Small intestine (tissue), 16 donors: ENCODE measurements at places on chromosomes 11 and 22. TPM values are rescaled to one million over a fixed set of nuclear protein-coding genes. Genes with fewer than 3 reads are reported as not detected.
A peak's percentile ranks its signal among the peaks of the same experiment; 100 is the strongest.

Gene RIMBP3C
- 0.04 TPM for polyA plus RNA-seq

GRCh38 chr22:46070803-46071450, 79.4 kb upstream of the PPARA start:
- no peaks in the 10 kb centered on the region for H3K27me3 ChIP-seq
- H3K4me3 ChIP-seq = peak overlapping the region; percentile 75
- no peak for DNase-seq
- H3K36me3 ChIP-seq = no peaks in the 10 kb centered on the region

GRCh38 chr11:9473408-9473807, 12.6 kb downstream of the ZNF143 start:
- H3K27me3 ChIP-seq = no peaks in the 10 kb centered on the region
- H3K4me1 ChIP-seq = no peaks in the 10 kb centered on the region
- H3K36me3 ChIP-seq = peaks cover 12% of the 10 kb centered on the region
- no peak for DNase-seq
- H3K4me3 ChIP-seq = no peak overlapping the region

DNA sequence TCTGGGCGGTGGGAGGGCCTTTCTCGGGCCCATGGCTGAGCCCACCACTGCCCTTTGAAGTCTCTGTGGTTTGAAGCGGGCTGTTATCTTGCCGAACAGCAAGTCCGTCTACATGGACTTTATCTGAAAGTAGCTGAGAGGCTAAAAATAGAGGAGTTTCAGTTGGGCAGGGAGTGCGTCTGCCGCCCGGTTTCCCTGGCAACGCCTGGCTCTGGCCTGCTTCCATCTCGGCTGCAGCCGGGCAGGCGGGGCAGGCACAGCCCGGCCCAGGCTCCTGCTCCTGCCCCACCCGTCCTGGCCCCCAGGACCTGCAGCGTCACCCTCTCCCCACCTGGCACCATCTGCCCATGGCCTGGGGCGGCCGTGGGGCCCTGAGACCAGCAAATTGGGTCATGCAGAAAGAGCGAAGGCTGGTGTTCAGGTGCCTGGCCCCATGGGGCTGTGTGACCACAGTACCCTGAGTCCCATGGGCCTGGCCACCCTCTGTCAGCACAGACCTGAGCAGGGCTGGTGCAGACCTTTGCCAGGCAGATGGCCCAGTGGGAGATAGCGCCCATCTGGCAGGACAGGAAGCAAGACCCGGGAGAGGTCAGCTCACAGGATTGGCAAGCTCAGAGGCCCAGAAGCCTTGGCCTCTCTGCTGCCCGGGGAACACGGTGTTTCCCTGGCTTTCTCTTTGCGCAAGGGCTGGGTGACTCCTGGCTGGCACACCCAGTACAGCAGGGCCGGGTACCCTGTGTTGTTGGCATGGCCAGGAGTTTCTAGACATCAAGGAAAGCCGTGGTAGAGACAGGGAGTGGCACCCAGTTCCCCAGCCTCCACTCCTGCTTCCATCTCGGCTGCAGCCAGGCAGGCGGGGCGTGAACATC, 79.1 kb upstream of the KCNQ1OT1 start:
- H3K36me3 ChIP-seq = no peaks in the 10 kb centered on the region
- no peak overlapping the region for H3K4me3 ChIP-seq
- peak overlapping the region; percentile 90 for H3K27ac ChIP-seq
- no peaks in the 10 kb centered on the region for H3K27me3 ChIP-seq

DNA sequence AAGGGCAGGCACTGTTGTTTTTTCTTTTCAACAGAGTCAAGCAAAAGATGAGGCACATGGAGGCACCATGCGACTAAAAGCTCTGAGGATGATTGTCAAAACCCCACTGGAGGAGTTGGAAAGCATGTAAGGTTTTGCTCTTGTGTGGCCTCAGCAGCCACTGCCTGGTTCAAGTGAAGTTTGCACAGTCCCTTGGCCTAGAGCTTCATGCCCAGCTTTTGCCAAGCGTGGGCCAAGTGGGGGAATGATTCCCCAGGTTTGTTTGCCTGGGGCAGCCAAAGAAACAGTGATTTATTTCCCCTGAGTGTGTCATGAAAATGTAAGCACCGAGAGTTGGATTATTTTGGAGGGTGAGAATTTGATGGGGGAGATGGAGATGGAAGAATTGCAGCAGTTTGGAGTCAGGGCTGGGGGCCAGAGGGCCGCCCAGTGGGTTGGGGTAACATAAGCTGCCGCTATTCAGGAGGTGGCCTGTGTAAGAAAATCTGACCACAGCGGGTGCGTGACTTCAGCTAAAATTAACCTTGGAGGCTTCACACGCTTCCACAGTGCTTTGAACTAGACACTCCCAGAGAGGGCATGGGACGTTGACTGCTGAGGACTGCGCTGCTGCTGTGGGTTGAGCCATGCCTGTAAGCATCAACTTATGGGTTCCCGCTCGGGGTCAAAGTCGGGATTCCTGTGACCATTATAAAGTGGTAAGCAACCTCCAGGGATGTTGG, 100.7 kb downstream of the NAV2 start:
- H3K36me3 ChIP-seq = no peaks in the 10 kb centered on the region
- no peak overlapping the region for H3K27ac ChIP-seq
- no peak for DNase-seq
- no peaks in the 10 kb centered on the region for H3K4me1 ChIP-seq

- H3K27me3 ChIP-seq = no peaks in the 10 kb centered on the region
- DNase-seq = no peak
- H3K36me3 ChIP-seq = no peaks in the 10 kb centered on the region
Measured at GRCh38 chr22:38886333-38886732, 14.3 kb upstream of the CBX6 start.

DNA sequence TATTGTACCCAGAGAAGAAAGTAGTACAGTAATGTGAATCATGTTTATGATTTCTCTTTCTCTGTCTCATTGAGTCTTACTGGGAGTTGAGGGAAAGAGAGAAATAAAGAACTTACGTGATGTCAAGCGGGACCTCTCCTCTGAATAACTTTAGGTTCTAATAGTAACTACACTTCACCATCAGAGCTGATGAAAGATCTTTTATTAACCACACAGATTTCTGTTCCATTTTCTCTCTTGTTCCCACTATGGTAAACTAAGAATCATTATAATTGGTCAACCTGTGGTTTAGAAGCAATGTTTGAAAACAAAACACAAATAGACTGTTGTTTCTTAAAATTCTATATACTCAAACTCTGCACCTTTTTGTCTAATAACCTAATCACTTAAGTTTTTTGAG, 142.3 kb downstream of the ELP4 start:
- no peaks in the 10 kb centered on the region for H3K27me3 ChIP-seq
- no peak for DNase-seq
- H3K4me1 ChIP-seq = no peaks in the 10 kb centered on the region
- H3K27ac ChIP-seq = no peak overlapping the region
- H3K4me3 ChIP-seq = no peak overlapping the region
- no peaks in the 10 kb centered on the region for H3K36me3 ChIP-seq

Gene ART1
- not detected for polyA plus RNA-seq

DNA sequence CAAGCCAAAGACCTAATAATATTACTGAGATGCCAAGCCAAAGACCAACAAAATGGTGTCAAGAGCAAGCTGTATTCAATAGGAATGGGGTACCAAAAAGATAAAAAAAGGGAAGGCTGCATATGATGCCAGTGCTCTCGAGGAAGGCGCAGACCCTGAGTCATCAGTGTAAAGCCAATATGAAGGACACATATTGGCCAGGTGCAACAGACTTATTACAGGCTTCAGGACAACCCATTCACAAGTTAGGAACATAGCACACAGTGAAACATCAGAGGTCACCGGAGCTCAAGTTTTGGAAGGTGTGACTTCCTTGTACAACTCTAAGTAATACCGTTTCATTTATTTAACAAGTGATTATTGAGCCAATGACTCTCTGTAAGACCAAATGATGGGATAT, 58.1 kb downstream of the AMBRA1 start:
- H3K36me3 ChIP-seq = no peaks in the 10 kb centered on the region
- H3K4me1 ChIP-seq = no peaks in the 10 kb centered on the region
- H3K27ac ChIP-seq = no peak overlapping the region
- no peak for DNase-seq
- no peak overlapping the region for H3K4me3 ChIP-seq

DNA sequence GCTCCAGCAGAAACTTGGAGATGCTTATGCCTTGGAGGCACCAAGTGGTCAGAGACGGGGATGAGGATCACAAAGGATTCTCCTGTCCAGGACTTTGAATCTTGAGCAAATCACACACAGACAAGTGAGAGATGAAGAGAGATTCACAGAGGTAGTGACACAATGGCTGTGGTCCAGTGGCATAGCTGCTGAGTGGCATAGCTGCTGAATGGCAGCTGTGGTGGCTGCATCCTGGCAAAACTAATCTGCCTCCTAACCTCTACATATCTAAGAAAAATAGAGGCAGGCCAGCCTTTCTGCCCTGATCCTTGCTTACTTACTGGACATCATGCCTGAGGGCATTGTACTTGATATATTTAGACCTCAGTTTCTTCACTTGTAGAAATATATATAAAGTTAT, 102.6 kb downstream of the CD44 start:
- H3K27me3 ChIP-seq = no peaks in the 10 kb centered on the region
- H3K36me3 ChIP-seq = no peaks in the 10 kb centered on the region
- H3K4me1 ChIP-seq = no peaks in the 10 kb centered on the region
- no peak overlapping the region for H3K4me3 ChIP-seq
- H3K27ac ChIP-seq = no peak overlapping the region
